ENCODE measurements at places on chromosomes 12 and 14. TPM values are rescaled to one million over a fixed set of nuclear protein-coding genes. Genes with fewer than 3 reads are reported as not detected.
A peak's percentile ranks its signal among the peaks of the same experiment; 100 is the strongest.

- no peak overlapping the region for H3K4me3 ChIP-seq
- H3K36me3 ChIP-seq, result no peaks in the 10 kb centered on the region
- H3K4me1 ChIP-seq, result peaks cover 3% of the 10 kb centered on the region
Observed at GRCh38 chr14:42192738-42193653, 586.3 kb downstream of the LRFN5 start.

DIO3 gene
- not detected for total RNA-seq

MMAB gene
- 18.7 TPM for total RNA-seq

- no peak overlapping the region for H3K27ac ChIP-seq
- no peak overlapping the region for H3K4me3 ChIP-seq
- no peak for DNase-seq
- H3K36me3 ChIP-seq, result no peaks in the 10 kb centered on the region
- no peaks in the 10 kb centered on the region for H3K4me1 ChIP-seq
Observed at GRCh38 chr14:106578481-106578880, 1052.1 kb downstream of the TMEM121 start.

CCDC177 gene
- not detected for total RNA-seq

DNA sequence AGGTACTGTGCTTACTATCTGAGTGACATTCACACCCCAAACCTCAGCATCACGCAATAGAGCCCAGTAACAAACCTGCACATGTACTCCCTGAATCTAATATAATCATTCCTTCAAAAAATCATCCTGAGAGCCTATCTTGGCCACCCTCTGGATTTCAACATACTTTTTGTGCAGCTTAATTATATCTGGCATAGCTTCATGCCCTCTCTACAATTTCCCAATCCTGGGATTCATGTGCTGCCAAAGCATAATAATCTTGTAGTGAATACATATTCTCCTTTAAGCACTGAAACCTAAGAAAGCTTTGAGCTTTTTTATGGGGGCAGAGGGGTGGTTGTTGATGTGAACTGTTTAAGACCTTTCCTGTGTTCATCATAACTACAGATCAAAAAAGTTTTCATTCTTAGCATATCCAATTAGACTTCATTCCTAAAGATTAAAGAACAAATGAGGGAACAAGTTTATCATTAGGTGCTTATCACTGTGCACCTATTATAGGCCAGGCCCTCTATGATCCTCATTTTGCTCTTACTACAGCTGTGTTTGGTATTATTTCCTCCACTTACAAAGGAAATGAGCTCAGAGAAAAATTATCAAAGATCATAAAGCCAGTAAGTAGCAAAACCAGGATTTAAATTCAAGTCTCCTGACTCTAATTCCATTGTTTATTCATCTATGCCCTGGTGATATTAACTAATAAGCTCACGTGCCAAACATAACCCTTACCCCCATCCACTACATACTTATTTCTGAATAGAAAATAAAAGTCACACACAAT is 51.2 kb downstream of the SINHCAF start:
- no peak overlapping the region for H3K27ac ChIP-seq
- H3K4me1 ChIP-seq, result no peaks in the 10 kb centered on the region
- H3K4me3 ChIP-seq, result no peak overlapping the region
- no peaks in the 10 kb centered on the region for H3K36me3 ChIP-seq

STYX gene
- total RNA-seq, result 14.4 TPM

GRCh38 chr12:68158432-68158831 is 1.1 kb downstream of the IFNG start:
- no peak for DNase-seq
- H3K4me3 ChIP-seq, result no peak overlapping the region
- no peak overlapping the region for H3K27ac ChIP-seq
- no peaks in the 10 kb centered on the region for H3K27me3 ChIP-seq
- H3K36me3 ChIP-seq, result no peaks in the 10 kb centered on the region

GRCh38 chr14:73238941-73239340 is 1.6 kb downstream of the PAPLN start:
- H3K4me1 ChIP-seq, result peaks cover 65% of the 10 kb centered on the region
- H3K27ac ChIP-seq, result no peak overlapping the region
- H3K27me3 ChIP-seq, result peaks cover 41% of the 10 kb centered on the region
- no peaks in the 10 kb centered on the region for H3K36me3 ChIP-seq
- DNase-seq, result no peak

- H3K4me3 ChIP-seq, result no peak overlapping the region
- no peaks in the 10 kb centered on the region for H3K27me3 ChIP-seq
- H3K27ac ChIP-seq, result peak overlapping the region; percentile 18
- DNase-seq, result no peak
- H3K36me3 ChIP-seq, result peaks cover 6% of the 10 kb centered on the region
Observed at GRCh38 chr12:110733900-110734299, 8.8 kb downstream of the PPP1CC start.

DNA sequence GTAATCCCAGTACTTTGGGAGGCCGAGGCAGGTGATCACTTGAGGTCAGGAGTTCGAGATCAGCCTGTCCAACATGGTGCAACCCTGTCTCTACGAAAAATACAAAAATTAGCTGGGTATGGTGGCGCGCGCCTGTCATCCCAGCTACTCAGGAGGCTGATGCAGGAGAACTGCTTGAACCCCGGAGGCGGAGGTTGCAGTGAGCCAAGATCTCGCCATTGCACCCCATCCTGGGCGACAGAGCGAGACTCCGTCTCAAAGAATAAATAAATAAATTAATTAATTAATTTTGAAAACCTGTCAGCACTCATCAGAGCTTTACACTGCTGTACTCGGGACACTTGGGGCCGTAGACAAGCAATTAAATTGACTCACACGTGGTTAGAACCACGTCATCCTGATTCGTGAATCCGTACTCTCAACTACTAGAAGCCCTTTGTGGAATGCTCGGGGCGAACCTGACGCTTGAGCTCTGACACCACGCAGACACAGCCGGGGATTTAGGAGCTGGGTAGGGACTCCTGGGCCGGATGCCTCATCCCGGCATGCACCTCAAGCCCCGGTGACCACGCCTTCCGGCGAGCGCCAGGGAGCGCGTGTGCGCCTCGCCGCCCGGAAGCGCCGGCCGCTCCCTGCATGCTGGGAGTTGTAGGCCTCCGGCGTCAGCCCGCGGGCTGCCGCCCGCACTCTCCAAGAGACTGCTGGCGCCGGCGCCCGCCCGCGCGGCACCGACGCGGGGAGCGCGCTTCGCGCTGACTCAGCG is at the start of gene XPOT:
TSS of gene XPOT (plus strand) at position 686 of the 763 bp plus-strand sequence. CDS start 5,644 bp downstream, outside the sequence.
- DNase-seq, result peak; percentile 95
- no peaks in the 10 kb centered on the region for H3K4me1 ChIP-seq
- peak within 1 kb of the TSS; percentile 99 for H3K27ac ChIP-seq

DNA sequence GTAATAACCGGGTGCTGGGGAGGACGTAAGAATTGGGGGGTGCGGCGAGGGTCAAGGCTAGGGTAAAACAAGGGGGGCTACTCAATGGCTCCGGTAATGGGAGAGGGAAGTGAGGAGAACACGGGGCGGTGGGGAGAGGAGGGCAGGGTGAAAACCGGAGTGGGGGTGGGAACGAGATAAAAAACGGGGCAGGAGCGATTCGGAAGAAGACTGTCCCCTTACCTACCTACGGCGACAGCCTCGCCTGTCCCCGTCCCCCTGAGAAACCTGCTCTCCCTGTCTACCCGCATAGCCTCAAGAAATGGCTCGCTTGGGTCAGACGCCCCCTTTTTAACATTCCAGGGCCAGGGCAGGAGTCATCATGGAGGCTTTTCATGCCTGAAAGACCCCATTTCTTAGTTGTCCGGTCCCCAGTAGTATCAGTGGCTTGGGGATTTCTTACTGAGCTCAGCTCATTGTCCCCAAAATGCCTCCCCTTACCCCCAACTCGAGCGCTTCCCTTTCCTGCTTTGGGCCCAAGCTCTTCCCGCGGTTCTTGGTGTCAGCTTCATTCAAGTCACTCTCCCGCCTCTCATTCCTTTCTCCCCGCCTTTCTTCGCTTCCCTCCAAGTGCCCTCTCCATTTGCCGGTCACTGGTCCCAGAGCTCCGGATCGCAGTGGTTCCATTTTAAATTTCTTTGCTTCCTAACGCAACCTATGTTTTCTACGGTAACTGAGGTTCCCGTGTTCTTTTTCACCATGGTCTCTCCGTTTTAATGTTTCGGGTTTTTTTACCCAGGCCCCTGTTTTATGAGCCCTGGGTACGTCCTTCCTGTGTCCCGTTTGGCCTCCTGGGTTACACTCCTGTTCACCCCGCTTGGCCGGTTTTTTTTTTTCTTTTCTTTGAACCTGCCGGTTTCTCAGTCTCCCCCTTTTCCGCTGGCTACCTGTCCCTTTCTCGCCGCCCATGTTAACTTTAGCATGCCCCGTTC is 1.2 kb upstream of the WSB2 start:
- peak overlapping the region; percentile 74 for H3K4me3 ChIP-seq
- DNase-seq, result peak; percentile 55
- H3K4me1 ChIP-seq, result peaks cover 33% of the 10 kb centered on the region
- H3K27me3 ChIP-seq, result no peaks in the 10 kb centered on the region

TOMM20L gene
- total RNA-seq, result not detected

SLCO1B1 gene
- not detected for total RNA-seq

AQP6 gene
- not detected for total RNA-seq

GRCh38 chr12:128755566-128755965 is 68.2 kb downstream of the SLC15A4 start:
- H3K27me3 ChIP-seq, result no peaks in the 10 kb centered on the region
- no peaks in the 10 kb centered on the region for H3K4me1 ChIP-seq
- H3K36me3 ChIP-seq, result no peaks in the 10 kb centered on the region

WNT5B gene
- 0.80 TPM for total RNA-seq

- no peaks in the 10 kb centered on the region for H3K36me3 ChIP-seq
- H3K27ac ChIP-seq, result no peak overlapping the region
- no peaks in the 10 kb centered on the region for H3K4me1 ChIP-seq
- no peak for DNase-seq
Observed at GRCh38 chr14:56159066-56159465, 40.9 kb downstream of the PELI2 start.

- H3K36me3 ChIP-seq, result no peaks in the 10 kb centered on the region
- H3K4me3 ChIP-seq, result no peak overlapping the region
- H3K27me3 ChIP-seq, result no peaks in the 10 kb centered on the region
- DNase-seq, result no peak
- H3K27ac ChIP-seq, result no peak overlapping the region
Observed at GRCh38 chr12:93039930-93040329, 110.8 kb upstream of the EEA1 start.

GRCh38 chr12:115485503-115485902 is 792.0 kb downstream of the MED13L start:
- H3K36me3 ChIP-seq, result no peaks in the 10 kb centered on the region
- H3K4me1 ChIP-seq, result no peaks in the 10 kb centered on the region
- no peak overlapping the region for H3K27ac ChIP-seq
- no peak for DNase-seq

DNA sequence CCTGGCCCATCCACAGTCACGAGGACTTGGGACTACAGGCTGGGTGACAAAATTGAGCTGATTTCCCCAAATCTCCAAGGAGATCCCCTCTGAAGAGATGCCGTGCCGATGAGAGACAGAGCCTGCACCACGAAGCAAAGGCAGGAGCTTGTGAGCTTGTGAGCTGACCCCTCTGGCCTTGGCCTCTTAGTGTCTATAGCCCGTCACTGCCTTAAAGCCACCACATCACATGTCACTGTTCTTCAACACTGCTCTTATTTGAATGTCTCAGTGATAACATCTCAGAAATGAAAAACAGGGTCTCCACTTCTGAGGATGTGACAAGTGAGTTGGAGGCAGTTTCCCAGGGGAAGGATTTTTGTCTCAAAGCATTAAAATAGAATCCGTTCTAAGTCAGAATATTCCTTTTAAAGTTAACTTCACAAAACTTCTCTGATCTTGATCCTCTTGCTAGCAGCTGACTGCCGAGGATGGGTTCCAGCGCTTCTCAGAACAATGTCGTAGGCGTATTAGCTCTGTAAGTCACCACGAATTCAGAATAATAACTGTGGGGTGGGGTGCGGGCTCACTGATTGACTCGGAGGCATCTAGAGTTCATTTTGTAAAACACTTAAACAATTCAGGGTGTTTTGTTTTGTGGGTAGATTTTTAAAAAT is 37.5 kb downstream of the CHST11 start:
- H3K4me1 ChIP-seq, result no peaks in the 10 kb centered on the region
- no peaks in the 10 kb centered on the region for H3K27me3 ChIP-seq
- no peak for DNase-seq
- peak overlapping the region; percentile 14 for H3K27ac ChIP-seq
- H3K4me3 ChIP-seq, result no peak overlapping the region
- no peaks in the 10 kb centered on the region for H3K36me3 ChIP-seq

GRCh38 chr12:84954415-84954814 is 41.8 kb upstream of the SLC6A15 start:
- no peak for DNase-seq
- H3K27me3 ChIP-seq, result no peaks in the 10 kb centered on the region
- H3K36me3 ChIP-seq, result no peaks in the 10 kb centered on the region
- no peak overlapping the region for H3K4me3 ChIP-seq
- no peak overlapping the region for H3K27ac ChIP-seq

SERPINA1 gene
- total RNA-seq, result 35.2 TPM

RNFT2 gene
- 0.20 TPM for total RNA-seq

DHRS2 gene
- total RNA-seq, result not detected

GRCh38 chr14:103613517-103613916 is 15.5 kb upstream of the KLC1 start:
- no peaks in the 10 kb centered on the region for H3K36me3 ChIP-seq
- peaks cover under 1% of the 10 kb centered on the region for H3K4me1 ChIP-seq
- peak; percentile 14 for DNase-seq
- peaks cover 3% of the 10 kb centered on the region for H3K27me3 ChIP-seq

DNA sequence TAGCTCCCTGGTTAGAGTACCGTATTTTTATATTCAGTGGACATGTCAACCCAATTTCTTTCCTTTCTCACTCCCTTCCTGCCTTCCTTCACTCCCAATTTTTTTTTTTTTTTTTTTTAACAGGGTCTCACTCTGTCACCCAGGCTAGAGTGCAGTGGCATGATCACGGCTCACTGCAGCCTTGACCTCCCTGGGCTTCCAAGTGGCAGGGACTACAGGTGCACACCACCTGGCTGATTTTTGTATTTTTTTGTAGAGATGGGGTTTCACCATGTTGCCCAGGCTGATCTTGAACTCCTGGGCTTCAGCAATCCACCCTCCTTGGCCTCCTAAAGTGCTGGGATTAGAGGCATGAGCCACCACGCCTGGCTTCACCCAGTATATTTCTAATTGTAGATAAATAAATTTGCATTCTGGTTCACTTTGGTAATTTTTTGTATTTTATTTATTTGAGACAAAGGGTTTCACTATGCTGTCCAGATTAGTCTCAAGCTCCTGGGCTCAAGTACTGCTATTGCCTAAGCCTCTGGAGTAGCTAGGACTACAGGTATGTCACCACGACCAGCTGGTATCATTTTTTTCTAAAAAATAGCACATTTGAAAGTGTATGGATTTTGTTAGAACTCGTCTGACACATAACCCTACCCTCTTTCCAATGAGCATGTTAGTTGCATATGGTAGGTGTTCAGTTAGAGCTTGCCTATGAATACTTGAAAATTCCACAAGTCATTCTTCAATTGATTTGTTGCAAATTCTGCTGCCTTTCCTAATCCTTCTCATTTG is 15.7 kb downstream of the SLC38A2 start:
- H3K36me3 ChIP-seq, result no peaks in the 10 kb centered on the region
- DNase-seq, result no peak
- no peak overlapping the region for H3K27ac ChIP-seq
- H3K4me1 ChIP-seq, result no peaks in the 10 kb centered on the region
- no peaks in the 10 kb centered on the region for H3K27me3 ChIP-seq

TSHR gene
- 0.37 TPM for total RNA-seq

ACOT6 gene
- not detected for total RNA-seq

KRT85 gene
- total RNA-seq, result not detected

LRTM2 gene
- not detected for total RNA-seq
